Left renal pelvis (tissue), 4 donors: ENCODE measurements at places on chromosomes 7 and 10. TPM values are rescaled to one million over a fixed set of nuclear protein-coding genes. Genes with fewer than 3 reads are reported as not detected.

STEAP1 gene
- 1.7 TPM for polyA plus RNA-seq

KNDC1 gene
- 5.9 TPM for polyA plus RNA-seq

CYP2C19 gene
- not detected for polyA plus RNA-seq

DNA sequence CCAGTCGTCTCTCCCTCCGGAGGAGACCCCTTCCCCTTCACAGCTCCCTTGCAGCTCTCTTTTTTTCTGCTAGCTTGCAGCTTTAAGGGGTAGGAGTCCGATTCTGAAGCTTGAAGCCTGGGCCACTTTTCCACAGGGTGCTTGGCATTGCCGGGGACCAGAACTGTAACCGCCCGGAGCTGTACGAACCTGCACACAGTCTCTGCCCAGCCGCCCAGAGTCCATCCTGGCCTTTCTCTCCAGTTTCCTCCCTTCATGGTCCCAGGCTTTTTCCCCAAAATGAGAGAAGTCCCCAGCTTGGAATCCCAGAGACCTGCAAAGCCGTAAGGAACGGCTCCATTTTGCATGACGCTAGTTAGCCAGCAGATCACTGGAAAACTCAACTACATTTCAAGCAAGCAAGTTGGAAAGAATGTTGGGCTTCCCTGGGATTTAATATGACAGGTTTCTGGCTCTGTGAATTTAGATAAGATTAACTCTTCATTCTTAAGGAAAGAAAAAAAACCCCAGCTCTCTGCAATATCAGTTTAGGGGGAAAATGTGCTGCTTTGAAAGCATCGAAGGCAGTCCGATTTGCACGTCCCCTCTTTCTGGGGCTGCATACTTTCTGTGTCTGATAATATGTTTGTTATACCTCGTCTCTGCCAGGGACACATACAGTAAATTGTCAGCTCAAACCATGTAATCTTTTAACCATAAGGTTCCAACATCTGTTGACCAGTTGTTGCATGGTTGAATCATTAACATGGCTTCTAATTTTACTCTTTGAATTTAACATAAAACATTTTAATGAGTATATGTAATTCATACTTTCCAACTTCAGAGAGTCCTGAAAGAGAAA lies 190.0 kb upstream of the LYZL2 start:
- no peak for DNase-seq

- no peak for DNase-seq
These were observed 116.6 kb upstream of the CDK1 start for GRCh38 chr10:60661637-60662036.

DNA sequence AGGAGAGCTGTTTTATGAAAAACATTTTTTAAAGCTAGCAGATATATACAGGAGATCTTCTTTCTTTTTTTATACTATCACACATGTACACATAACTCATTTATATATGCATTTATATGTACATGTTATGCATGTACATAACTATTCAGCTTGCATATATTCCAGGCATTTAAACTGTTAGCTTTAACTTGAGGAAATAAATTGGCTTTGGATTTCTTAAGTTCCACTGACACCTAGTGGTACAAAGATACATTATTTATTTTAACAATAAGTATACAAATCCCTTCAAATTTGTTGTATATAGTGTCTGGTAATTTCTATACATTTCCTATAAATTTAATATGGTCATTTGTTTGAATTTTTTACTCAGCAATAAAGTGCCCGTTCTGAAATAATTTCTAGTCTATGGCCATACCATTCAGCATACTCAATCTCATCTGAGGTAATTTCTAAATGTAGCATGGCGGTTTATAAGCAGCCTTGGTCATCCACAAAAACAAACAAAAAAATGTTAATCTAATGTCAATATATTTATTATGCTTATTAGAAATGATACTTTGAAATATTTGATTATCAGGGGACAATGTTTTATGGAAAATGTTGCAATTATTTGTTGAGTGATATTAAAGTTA lies 11.6 kb downstream of the ZDHHC6 start:
- no peak for DNase-seq
